GF-D8 (cell line): ENCODE measurements at places on chromosomes 13 and 19.

DNA sequence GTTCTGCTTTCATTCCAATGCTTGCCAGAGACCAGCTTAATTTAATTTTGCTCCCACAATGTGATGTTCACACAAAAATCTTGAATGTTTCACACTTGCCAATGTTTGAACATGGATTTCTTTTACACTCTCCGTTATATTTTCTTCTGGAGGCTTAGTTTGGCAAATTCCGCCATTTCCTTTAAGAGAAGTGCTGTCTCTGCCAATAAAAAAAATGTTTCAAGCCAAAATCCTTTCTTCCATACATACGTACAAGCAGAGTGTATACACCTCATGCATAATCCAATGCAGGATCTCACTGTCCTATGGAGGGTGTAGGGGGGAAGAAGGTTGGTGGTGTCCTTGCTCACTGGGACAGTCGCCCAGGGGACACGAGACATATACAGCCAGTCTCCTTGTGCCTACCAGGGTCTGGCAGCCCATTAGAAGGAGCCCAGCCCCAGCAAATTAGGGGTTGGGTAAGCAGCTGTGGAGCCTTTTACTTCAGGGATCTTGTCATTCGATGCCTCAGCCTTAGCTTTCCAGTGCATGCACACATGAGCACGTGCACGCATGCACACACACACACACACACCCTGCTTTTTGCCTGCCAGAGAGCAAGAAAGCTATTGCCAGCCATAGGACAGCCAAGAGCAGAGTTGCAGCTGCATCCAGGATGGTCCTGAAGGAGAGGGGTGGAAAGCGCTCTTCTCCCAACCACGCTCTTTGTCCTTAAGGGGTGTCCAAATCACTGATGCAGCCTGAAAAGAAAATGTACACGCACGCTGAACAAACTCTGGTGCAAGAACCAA, 208.3 kb downstream of the FOXO1 start:
- DNase-seq: no peak

DNA sequence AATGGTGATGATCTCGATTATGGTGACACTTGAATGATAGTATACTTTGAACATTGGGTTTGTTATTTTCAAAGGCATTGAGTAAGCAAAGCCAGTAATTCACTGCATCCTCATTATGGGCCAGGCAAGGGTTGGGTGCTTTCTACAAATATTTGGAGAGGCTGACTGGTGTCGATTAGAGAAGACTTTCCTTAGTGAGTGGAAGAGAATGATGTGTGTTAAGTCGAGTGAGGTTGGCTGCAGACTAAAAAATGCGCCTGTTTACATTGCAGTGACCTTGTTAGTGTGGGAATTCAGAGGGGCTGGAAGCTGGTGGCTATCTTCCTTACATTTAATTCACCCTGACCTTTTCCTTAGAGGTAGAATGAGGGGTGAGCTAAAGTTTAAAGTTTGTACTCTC, 22.4 kb upstream of the RNF113B start:
- no peak for DNase-seq

GRCh38 chr13:102227741-102228140, 174.1 kb downstream of the FGF14 start:
- DNase-seq: no peak

DNA sequence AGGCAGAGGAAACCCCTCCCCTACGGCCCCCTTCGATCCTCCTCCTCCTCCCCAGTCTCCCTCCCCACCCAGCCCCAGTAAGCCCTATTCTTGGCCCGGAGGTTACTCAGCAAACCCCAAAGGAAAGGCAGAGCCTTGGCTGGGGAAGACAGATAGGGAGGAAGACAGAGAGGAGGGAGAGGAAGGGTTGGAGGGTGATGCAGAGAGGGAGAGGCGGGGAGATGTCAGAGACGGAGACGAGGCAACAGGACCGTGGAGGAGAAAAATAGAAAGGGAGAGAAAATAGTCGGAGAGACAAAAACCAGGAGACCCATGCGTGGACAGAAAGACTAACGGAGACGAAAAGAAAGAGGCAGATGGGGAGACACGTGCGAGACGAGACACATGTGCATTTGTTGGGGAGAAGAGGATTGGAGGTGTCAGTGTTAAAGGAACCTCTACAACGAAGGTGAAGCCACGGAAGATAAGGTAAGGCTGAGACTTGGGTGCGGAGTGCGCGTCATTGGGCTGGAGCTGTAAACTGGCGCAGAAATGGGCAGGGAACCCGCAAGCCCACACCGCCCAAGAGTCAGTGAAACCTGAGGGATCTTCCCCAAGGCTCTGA, 2.9 kb downstream of the TGFB1 start:
- DNase-seq: peak; percentile 37

DNA sequence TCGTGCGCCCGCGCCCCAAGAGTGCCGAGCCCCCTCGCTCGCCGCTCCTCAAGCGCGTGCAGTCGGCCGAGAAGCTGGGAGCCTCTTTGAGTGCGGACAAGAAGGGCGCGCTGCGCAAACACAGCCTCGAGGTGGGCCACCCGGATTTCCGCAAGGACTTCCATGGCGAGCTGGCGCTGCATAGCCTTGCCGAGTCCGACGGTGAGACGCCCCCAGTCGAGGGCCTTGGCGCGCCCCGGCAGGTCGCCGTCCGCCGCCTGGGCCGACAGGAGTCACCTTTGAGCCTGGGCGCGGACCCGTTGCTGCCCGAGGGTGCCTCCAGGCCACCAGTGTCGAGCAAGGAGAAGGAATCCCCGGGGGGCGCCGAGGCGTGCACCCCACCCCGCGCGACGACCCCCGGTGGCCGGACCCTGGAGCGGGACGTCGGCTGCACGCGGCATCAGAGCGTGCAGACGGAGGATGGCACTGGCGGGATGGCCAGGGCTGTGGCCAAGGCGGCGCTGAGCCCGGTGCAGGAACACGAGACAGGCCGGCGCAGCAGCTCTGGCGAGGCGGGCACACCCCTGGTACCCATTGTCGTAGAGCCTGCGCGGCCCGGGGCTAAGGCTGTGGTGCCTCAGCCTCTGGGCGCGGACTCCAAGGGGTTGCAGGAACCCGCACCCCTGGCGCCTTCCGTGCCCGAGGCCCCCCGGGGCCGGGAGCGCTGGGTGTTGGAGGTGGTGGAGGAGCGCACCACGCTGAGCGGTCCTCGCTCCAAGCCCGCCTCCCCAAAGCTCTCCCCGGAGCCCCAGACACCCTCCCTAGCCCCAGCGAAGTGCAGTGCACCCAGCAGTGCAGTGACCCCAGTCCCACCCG, 7.1 kb downstream of the DNASE2 start:
- DNase-seq: no peak

DNA sequence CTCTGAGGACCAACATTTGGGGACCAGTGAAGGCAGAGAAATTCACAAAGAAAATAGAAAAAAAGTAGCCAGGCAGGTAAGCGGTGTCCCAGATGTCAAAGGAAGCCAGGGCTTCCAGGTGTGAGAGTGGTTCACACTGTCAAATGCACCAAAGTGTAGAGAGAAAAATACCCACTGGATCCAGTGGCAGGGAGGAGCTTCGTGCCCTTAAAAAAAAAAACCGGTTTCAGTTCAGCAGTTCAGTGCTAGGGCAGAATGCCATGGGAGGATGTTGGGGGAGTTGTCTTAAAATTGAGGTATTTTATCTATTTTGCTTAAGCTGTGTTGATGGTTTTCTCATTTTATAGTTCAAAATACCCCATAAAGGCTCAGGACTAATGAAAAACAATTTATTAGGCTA, 47.8 kb upstream of the C1QTNF9 start:
- DNase-seq: no peak

DNA sequence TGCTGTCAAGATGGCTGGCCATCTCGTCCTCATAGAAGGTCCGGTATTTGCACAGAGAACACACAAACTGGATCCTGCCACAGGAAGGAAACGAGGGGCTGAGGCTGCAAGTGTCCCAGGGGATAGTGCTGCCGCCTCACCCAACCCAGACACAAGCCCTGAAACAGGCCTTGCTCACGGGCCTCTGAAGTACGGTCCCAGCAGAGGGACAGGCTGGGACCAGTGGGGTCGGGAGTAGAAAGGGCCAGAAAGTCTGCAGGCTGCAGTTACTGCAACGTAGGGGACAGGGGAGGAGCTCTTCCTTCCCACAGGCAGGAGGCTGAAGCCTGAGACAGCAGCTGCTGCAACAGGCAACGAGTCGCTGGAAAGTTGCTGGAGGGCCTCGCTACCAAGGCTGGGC, 18.2 kb upstream of the AKAP8 start:
- no peak for DNase-seq

GRCh38 chr19:16970821-16971220, 55.8 kb downstream of the CPAMD8 start:
- DNase-seq: no peak

GRCh38 chr13:60969656-60970055, 446.0 kb downstream of the PCDH20 start:
- no peak for DNase-seq

- no peak for DNase-seq
Observed at GRCh38 chr19:54532528-54532927, 29.9 kb downstream of the LAIR2 start.

DNA sequence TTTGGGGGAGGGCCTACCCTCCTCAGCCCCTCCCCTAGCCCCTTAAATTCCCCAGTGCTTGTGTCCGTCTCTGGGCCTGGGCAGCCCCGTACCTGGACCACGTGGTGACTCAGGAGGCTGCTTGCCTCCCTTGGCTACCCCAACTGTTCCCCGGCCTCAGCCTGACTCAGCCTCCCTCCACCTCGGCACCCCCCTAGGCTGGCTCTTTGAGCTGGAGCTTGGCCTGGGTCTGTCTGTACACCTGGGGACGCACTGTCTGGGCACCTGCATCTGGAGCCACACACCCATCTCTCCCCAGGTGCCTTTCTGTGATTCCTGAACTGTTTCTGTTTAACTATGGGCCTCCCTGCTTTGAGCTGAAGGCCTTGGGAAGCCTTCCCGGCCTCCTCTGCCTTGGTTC, 1.8 kb upstream of the KLK14 start:
- no peak for DNase-seq
